ENCODE measurements at places on chromosomes 1 and 21.

DNA sequence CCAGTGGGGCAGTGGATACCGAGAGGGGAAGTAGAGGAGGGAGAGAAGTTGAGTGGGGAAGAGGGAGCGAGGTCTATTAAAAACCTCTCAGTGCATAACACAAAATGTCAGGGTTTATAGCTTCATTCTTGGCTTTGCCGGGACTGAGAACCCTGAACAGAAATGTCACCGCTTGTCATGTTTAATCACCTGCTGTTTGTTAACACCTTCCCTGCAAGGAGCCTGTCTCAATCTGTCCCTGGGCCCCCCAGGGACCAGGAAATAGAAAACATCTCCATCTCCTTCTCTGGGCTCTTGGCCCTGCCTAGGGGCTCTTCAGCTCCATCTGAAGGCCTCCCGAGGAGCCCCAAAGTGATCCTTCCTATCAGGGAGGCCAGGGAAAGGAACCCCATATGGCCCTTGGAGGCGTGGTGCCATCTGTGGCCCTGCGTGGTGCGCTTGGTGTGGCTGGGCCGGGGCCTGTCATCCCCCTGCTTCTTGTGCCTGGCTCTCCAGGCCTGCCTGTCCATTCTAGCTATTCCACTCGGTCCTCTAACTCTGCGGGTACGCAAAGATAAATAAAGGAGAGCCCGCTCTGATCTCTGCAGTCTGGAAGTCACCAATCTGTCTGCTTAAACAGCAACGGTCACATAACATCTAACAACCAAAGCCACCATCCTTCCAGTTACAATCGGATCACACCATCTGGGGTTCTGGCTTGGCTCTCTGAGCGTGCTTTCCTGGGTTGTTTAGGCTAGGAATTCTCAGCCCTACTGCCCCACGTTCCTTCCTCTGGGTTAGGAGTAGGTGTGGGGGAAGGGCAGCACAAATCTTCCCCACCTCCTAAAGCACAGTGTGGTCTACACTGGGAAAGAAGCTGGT, 113.8 kb downstream of the CASZ1 start:
- DNase-seq, result no peak

- peak; percentile 91 for DNase-seq
These were observed 43.0 kb downstream of the SLC9A1 start for GRCh38 chr1:27111626-27112573.

DNA sequence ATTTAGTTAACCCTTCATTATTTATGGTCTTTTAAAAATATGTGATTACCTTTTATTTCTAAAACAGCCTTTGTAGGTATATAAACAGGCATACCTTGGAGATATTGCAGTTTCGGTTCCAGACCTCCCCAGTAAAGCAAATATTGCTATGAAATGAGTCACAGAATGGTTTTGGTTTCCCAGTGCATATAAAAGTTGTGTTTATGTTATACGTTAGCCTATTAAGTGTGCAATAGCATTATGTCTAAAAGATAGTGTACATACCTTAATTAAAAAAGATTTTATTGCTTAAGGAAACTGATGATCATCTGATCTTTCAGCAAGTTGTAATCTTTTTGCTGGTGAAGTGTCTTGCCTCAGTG, 44.1 kb downstream of the XCL2 start:
- no peak for DNase-seq

GRCh38 chr1:226164154-226164553, 22.4 kb downstream of the ACBD3 start:
- DNase-seq, result no peak

DNA sequence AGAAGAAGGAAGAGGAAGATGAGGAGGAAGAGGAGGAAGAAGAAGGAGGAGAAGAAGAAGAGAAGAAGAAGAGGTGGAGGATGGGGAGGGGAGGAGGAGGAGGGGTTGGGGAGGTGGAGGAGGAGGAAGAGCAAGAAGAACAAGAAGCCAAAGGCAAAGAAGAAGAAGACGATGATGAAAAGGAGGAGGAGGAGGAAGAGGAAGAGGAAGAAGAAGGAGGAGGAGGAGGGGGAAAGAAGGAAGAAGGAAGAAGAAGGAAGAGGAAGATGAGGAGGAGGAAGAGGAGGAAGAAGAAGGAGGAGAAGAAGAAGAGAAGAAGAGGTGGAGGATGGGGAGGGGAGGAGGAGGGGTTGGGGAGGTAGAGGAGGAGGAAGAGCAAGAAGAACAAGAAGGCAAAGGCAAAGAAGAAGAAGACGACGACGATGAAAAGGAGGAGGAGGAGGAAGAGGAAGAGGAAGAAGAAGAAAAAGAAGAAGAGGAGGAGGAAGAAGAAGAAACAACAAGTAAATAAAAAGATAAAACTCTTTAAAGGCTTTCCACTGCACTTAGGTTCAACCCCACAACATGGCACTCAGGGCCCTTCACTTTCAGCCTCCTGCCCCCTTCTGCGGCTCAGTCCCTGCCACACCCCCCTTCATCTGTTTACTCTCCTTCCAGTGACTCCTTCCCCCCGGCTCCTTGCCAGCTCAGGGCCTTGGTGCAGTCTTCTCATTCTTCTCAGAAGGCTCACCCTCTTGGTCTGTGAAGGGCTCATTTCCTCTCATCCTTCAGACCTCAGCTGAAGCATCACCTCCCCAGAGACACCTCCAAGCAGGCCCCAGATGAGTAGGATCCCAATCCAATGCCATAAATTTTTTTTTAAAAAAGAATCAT, 114.0 kb downstream of the KCNN3 start:
- no peak for DNase-seq

GRCh38 chr1:206059355-206059915, 6.5 kb downstream of the RHEX start:
- DNase-seq, result no peak

All from hematopoietic multipotent progenitor cell (in vitro differentiated cells).